Tibial artery (tissue), 4 donors: ENCODE measurements at places on chromosomes 2 and 18.

- no peaks in the 10 kb centered on the region for H3K27me3 ChIP-seq
- no peak for DNase-seq
- peak overlapping the region; percentile 73 for H3K27ac ChIP-seq
- no peaks in the 10 kb centered on the region for H3K4me1 ChIP-seq
Measured at GRCh38 chr2:109649736-109650695, 35.9 kb downstream of the SOWAHC start.

GRCh38 chr2:109422071-109422757 lies 191.6 kb downstream of the SEPTIN10 start:
- no peak overlapping the region for H3K27ac ChIP-seq
- DNase-seq: no peak

- no peak for DNase-seq
- H3K27ac ChIP-seq: no peak overlapping the region
- peaks cover 6% of the 10 kb centered on the region for H3K4me1 ChIP-seq
- no peaks in the 10 kb centered on the region for H3K27me3 ChIP-seq
- H3K36me3 ChIP-seq: no peaks in the 10 kb centered on the region
- H3K4me3 ChIP-seq: no peak overlapping the region
Measured at GRCh38 chr2:138485019-138485418, 16.6 kb upstream of the SPOPL start.

GRCh38 chr18:57841568-57841967 lies 38.5 kb upstream of the ATP8B1 start:
- no peak overlapping the region for H3K27ac ChIP-seq
- H3K36me3 ChIP-seq: no peaks in the 10 kb centered on the region
- DNase-seq: no peak

- DNase-seq: peak; percentile 84
- H3K4me1 ChIP-seq: peaks cover 9% of the 10 kb centered on the region
- no peak overlapping the region for H3K4me3 ChIP-seq
- H3K27ac ChIP-seq: peak overlapping the region; percentile 45
- no peaks in the 10 kb centered on the region for H3K36me3 ChIP-seq
Measured at GRCh38 chr2:62999905-63000304, 50.7 kb upstream of the OTX1 start.

DNA sequence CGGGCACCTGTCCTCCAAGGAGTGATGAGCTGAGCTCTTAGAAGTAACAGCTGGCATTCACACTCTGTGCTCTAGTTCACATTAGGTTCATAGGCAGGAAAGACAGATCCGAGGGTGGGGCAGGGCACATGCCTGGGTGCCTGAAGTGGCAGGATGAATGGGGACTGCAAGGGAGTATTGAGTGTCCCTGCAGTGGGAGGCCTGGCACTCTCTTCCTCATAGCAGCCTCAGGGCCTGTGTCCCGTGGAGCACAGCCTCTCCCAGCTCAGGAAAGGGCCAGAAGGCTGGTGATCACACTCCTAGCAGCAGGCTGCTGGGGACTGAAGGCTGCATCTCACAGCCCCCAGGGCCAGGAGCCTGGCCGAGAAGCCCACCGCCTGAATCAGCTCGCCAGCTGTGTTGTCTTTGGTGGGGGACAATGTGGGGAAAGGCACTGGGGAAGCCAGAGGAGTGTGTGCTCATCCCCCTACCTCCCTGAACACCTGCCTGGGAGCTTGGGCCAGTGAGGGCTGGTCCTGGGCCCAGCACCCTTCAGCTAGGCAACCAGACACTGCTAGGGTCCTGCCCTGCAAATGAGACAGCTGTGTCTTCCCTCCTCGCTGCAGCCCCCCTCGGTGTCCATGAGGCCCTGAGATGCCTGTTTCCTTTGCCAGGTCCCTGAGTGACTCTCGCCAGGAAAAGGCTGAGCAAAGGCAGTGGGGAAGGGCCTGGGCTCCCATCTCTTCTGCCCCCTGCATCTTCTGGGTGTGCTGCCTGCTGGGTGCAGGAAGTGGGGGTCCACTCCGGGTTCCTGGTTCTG lies 48.2 kb upstream of the HS6ST1 start:
- H3K27ac ChIP-seq: no peak overlapping the region
- no peak overlapping the region for H3K4me3 ChIP-seq
- H3K4me1 ChIP-seq: peaks cover 36% of the 10 kb centered on the region
- peak; percentile 56 for DNase-seq

DNA sequence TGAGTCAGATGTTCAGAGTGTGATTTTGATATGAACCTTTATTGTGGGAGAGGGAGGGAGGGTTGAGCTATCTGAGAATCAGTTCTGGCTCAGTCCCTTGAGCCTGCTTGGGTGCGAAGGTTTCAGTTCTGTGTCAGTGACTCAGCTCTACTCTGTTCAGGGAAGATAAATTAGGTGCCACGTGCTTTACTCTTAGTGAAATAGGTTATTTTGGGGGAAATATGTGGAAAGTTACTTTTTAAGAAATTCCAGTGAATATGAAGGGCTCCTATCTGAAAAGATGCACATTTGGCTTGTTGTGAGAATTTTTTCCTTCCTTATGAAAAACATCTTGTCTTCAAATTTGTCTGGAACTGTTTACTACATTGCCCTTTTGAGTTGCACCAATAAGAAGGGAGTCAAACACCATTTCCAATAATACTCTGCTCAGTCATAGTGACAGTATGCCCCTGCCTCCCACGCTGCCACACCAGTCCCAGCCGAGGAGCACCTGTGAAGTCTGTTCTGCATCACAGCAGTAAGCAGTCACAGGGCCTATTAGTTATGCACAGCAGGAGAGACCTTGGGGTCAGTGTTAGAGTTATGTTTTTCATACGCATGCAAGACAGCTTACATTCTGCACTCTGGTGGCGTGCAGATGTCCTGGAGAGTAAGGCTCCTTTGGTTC lies 32.8 kb upstream of the DNAH7 start:
- H3K4me3 ChIP-seq: no peak overlapping the region
- H3K27ac ChIP-seq: no peak overlapping the region
- no peak for DNase-seq
- no peaks in the 10 kb centered on the region for H3K36me3 ChIP-seq
- no peaks in the 10 kb centered on the region for H3K27me3 ChIP-seq
- H3K4me1 ChIP-seq: no peaks in the 10 kb centered on the region

- DNase-seq: no peak
- H3K4me3 ChIP-seq: peak overlapping the region; percentile 63
- H3K27ac ChIP-seq: peak overlapping the region; percentile 95
Measured at GRCh38 chr2:64751286-64752260, 97.9 kb upstream of the SERTAD2 start.

DNA sequence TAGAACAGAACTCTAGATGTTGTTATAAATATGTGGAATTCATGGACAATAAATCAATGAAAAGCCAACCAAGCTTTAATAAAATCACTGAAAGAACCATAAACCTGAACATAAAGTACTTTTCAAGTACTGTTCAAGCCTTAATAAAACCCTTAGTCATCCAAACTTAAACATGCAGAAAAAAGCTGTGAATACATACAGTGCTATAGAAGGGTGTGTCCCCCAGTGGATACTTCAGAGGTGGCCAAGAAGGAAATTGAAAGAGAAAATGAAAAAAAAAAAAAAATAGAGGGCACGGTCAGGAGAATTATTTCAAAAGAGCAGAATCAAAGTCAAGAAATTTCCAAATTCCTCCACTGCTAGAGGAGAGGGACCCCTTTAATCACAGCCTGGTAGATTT lies 141.1 kb downstream of the SP100 start:
- H3K27me3 ChIP-seq: no peaks in the 10 kb centered on the region
- H3K4me3 ChIP-seq: no peak overlapping the region

DNA sequence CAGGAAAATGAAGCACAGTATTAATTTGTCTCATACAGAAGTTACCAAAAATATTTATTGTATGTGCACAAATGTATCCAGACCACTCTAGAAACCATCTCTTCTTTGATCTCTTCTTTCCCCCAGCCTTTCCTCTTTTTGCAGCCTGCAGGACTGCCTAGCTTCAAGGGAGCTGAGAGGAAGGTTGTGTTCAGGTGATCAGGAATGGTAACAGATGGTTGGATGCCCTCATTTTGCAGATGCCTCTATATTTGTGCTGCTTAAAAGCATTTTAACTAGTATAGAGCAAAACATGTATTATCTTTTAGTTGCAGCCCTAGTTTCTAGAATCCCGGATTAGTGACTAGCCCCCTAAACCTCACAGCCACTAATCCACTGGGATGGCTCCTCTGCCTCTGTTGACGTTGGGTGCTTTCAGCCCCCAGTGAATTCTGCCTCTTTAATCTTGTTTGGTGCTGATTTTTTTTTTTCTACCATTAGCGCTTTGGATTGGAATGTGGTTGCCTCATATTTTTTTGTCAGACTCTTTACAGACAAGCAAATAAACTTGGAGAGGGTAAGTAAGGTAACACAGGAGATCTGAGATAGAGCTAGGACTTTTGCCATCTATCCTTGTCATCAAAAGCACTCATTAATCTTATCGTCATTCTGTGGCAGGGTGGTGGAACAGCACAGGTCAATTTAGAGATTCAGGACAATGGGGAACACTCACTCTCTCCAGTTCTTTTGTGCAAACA lies 103.8 kb upstream of the NDUFV2 start:
- no peak overlapping the region for H3K27ac ChIP-seq
- no peak overlapping the region for H3K4me3 ChIP-seq
- DNase-seq: no peak
- no peaks in the 10 kb centered on the region for H3K4me1 ChIP-seq
- no peaks in the 10 kb centered on the region for H3K36me3 ChIP-seq
- no peaks in the 10 kb centered on the region for H3K27me3 ChIP-seq

- H3K4me3 ChIP-seq: no peak overlapping the region
- no peaks in the 10 kb centered on the region for H3K27me3 ChIP-seq
- no peak for DNase-seq
- no peaks in the 10 kb centered on the region for H3K4me1 ChIP-seq
- H3K27ac ChIP-seq: no peak overlapping the region
Measured at GRCh38 chr2:224084266-224084892, 45.3 kb upstream of the SERPINE2 start.

- no peaks in the 10 kb centered on the region for H3K27me3 ChIP-seq
- no peaks in the 10 kb centered on the region for H3K36me3 ChIP-seq
- peak overlapping the region; percentile 20 for H3K27ac ChIP-seq
- no peak overlapping the region for H3K4me3 ChIP-seq
- DNase-seq: no peak
Measured at GRCh38 chr2:45275242-45275805, 266.1 kb upstream of the SIX2 start.

DNA sequence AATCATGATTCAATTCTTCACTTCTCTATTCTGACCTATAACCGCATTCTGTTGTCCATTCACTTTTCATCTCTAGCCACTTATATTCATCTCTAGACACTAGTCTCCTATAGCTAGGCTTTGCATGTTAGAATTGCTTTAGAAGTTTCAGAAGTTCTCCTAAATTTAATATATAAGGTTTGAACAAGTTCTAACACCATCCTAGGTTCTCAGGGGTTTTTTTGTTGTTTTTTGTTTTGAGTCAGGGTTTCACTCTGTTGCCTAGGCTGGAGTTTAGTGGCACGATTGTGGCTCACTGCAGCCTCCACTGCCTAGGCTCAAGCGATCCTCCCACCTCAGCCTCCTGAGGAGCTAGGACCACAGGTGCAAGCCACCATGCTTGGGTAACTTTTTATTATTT lies 19.9 kb downstream of the WDSUB1 start:
- H3K27me3 ChIP-seq: no peaks in the 10 kb centered on the region
- H3K36me3 ChIP-seq: peaks cover 28% of the 10 kb centered on the region
- H3K4me3 ChIP-seq: no peak overlapping the region
- DNase-seq: no peak
- H3K4me1 ChIP-seq: no peaks in the 10 kb centered on the region

DNA sequence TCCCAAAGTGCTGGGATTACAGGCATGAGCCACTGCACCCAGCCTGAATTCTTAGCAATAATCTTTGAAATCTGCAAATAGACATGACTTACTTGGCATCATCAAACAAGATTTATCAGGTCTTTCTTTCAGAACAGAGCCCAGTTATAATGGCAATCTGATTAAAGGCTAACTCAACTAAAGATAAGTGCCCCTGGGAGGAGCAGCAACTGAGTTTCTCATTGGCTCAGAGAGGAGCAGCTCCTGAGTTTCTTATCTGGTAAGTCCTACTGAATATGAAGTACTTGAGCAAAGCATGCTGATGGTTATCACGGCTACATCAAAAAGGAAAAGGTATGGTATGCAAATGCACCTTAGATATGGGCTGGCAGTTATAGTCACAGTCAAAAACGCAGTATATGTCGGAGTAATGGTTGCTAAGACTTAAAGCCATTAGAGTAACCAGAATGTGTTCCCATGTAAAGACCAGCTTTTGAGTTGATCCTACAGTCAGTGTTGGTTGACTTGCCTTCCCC lies 15.0 kb upstream of the AP1S3 start:
- no peak overlapping the region for H3K27ac ChIP-seq
- no peak overlapping the region for H3K4me3 ChIP-seq
- no peaks in the 10 kb centered on the region for H3K4me1 ChIP-seq
- peaks cover 43% of the 10 kb centered on the region for H3K36me3 ChIP-seq
- DNase-seq: no peak
- no peaks in the 10 kb centered on the region for H3K27me3 ChIP-seq

DNA sequence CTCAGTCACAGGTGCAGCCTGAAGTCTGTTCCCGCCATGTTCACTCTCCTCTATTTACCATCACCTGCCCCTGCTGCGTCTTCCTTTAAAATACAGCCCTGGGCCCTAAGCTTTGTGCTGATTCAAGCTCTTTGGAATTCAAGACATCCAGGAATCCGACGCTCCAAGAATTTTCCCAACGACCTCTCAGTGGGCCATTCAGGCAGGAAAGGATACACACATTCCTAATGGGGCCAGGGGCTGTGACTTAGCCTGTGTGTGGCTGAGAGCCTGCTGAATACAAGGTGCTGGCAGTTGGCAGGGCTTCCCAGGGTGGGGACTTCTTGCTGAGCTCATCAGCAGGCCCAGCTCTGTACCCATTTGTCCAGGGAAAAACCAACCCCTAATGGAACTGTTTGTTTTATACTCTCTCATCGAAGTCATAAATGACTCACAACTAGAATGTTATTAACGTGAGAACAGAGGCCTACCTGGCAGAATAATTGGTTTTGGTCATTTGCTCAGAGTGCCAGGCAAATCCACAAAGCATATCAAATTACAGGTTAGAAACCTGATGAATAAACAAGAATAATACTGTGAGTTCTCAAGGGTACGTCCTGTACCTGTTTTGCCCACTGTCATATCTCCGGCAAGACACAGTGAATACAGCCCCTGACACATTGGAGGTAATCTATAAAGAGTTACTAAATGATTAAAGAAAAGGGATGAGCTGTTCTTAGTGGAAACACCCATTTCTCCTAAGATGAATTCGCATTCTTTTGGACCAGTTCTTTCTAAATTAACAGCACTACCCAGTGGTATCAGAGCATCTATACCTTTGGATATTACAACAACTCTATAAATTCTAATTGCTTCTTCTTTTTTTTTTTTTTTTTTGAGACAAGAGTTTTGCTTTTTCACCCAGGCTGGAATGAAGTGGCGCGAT lies 12.6 kb upstream of the KCMF1 start:
- DNase-seq: no peak
- H3K4me1 ChIP-seq: peaks cover 8% of the 10 kb centered on the region
- no peaks in the 10 kb centered on the region for H3K27me3 ChIP-seq
- no peak overlapping the region for H3K27ac ChIP-seq

DNA sequence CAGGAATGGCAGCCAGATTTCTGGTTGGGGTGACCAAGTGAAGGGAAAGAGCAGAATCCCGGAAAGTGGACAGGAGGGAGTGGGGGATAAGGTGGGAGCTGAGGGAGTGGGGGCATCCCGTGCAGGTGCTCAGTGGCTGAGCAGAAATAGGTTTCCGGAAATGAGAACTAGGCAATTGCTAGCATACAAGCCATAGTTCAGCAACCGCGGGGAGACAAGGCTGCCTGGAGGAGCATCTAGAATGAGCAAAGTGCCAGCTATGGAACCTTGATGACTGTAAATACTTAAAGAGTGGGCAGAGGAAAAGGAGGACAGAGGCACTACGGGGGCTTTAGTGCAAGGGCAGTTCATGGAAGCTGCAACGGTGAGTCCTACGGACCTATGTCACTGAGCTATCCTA lies 220.2 kb downstream of the BCL11A start:
- DNase-seq: no peak
- H3K36me3 ChIP-seq: no peaks in the 10 kb centered on the region
- no peaks in the 10 kb centered on the region for H3K4me1 ChIP-seq
- H3K4me3 ChIP-seq: no peak overlapping the region
- H3K27me3 ChIP-seq: no peaks in the 10 kb centered on the region
- no peak overlapping the region for H3K27ac ChIP-seq
